ENCODE measurements at places on chromosomes 11 and 22.

GRCh38 chr11:97548280-97548679 lies 1158.5 kb downstream of the JRKL start:
- DNase-seq: no peak
- H3K4me1 ChIP-seq: no peaks in the 10 kb centered on the region
- no peaks in the 10 kb centered on the region for H3K27me3 ChIP-seq
- H3K27ac ChIP-seq: no peak overlapping the region

DNA sequence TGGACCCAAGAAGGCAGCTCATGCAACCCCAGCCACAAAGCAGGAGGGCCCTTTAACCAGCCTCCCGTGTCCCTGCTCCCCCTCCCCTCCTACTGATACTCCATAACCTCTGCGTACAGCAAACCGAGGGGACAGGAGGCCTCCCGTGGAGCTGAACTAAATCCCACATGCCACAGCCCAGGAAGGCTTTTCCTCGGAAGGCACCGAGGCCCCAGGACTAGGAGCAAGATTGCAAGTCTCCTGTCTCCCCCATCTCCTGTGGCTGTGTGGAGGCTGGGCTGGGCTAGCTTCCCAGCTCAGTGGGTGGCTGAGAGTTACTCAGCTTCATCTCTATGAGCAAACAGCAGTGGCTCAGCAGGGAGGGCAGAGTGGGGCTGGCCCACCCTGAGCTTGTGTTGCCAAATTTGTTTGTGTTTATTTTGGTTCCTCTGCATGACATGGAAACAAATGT lies 62.7 kb upstream of the NECTIN1 start:
- no peaks in the 10 kb centered on the region for H3K36me3 ChIP-seq
- peak; percentile 44 for DNase-seq
- H3K4me1 ChIP-seq: no peaks in the 10 kb centered on the region
- H3K27me3 ChIP-seq: peaks cover 8% of the 10 kb centered on the region

GRCh38 chr11:70353900-70354568 lies 44.3 kb upstream of the CTTN start:
- H3K4me1 ChIP-seq: no peaks in the 10 kb centered on the region
- H3K27ac ChIP-seq: no peak overlapping the region

DNA sequence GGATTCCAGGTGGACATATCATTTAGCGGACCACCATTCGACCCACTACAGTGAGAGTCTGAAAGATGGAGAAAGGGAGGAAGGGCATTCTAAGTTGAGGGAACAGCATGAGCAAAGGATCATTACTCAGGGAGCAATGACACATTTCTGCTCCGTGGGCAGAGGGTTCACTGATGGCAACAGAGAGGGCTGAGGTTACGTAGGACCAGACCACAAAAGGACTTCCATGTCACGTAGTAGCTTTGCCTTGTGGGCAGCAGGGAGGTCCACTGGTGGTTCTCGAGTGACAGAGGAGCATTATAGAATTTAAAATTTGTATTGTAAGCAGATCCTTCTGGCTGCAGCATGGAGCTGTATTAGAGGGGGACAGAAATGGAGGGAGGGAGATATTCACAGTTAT lies 109.7 kb upstream of the NAV2 start:
- no peaks in the 10 kb centered on the region for H3K36me3 ChIP-seq
- H3K27me3 ChIP-seq: no peaks in the 10 kb centered on the region
- no peak for DNase-seq
- H3K27ac ChIP-seq: no peak overlapping the region
- H3K4me3 ChIP-seq: no peak overlapping the region
- no peaks in the 10 kb centered on the region for H3K4me1 ChIP-seq

GRCh38 chr11:131002145-131002544 lies 85.9 kb upstream of the SNX19 start:
- no peaks in the 10 kb centered on the region for H3K4me1 ChIP-seq
- no peak overlapping the region for H3K4me3 ChIP-seq
- H3K27me3 ChIP-seq: no peaks in the 10 kb centered on the region
- no peak for DNase-seq
- no peak overlapping the region for H3K27ac ChIP-seq
- H3K36me3 ChIP-seq: no peaks in the 10 kb centered on the region

- H3K27ac ChIP-seq: no peak overlapping the region
- DNase-seq: no peak
- peaks cover 22% of the 10 kb centered on the region for H3K4me1 ChIP-seq
- no peaks in the 10 kb centered on the region for H3K27me3 ChIP-seq
- H3K36me3 ChIP-seq: peaks cover 5% of the 10 kb centered on the region
Measured at GRCh38 chr11:34921156-34921555, 4.7 kb downstream of the PDHX start.

- H3K4me3 ChIP-seq: no peak overlapping the region
- H3K36me3 ChIP-seq: no peaks in the 10 kb centered on the region
- no peaks in the 10 kb centered on the region for H3K4me1 ChIP-seq
- no peak overlapping the region for H3K27ac ChIP-seq
Measured at GRCh38 chr11:110874437-110875030, 162.3 kb upstream of the ARHGAP20 start.

DNA sequence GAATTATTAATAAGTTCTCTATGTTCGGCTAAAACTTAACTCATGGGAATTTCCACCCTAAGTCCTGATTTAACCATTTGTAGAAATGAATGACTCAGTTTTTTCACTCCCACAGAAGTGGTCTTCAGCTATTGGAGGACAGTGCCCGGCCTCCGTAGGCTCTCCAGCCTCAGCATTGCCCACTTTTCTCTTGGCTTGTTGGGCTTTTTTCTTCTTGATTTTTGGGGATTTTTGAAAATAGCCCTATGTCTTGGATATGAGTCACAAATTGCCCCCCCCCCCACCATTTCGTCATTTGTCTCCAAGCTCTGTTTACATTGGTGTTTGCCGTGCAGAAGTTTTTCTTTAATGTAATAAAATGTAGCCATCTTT lies 66.7 kb downstream of the PACS1 start:
- no peaks in the 10 kb centered on the region for H3K27me3 ChIP-seq
- H3K4me1 ChIP-seq: peaks cover 5% of the 10 kb centered on the region
- no peak overlapping the region for H3K27ac ChIP-seq
- no peaks in the 10 kb centered on the region for H3K36me3 ChIP-seq
- DNase-seq: no peak

Measured in upper lobe of right lung (tissue), 1 donor.